Pancreas (tissue), 10 donors: ENCODE measurements at places on chromosomes 2 and 18. TPM values are rescaled to one million over a fixed set of nuclear protein-coding genes. Genes with fewer than 3 reads are reported as not detected.

Gene NYAP2
- 0.04 TPM for polyA plus RNA-seq

Gene AFF3
- polyA plus RNA-seq: 0.26 TPM

Gene KCTD1
- polyA plus RNA-seq: 4.3 TPM

Gene MAP2
- polyA plus RNA-seq: 6.9 TPM

Gene BCL11A
- polyA plus RNA-seq: 8.1 TPM

Gene SP5
- 0.96 TPM for polyA plus RNA-seq

Gene RAX
- polyA plus RNA-seq: not detected

Gene GTF2A1L
- polyA plus RNA-seq: 0.42 TPM

Gene PLEKHA3
- 1.2 TPM for polyA plus RNA-seq

Gene TMEM247
- not detected for polyA plus RNA-seq

Gene STPG4
- not detected for polyA plus RNA-seq

Gene SERPINB13
- not detected for polyA plus RNA-seq

Gene IL36RN
- polyA plus RNA-seq: not detected

Gene SPHKAP
- not detected for polyA plus RNA-seq

Gene CDCA7
- 0.19 TPM for polyA plus RNA-seq

Gene UGT1A3
- polyA plus RNA-seq: not detected

Gene DLX2
- not detected for polyA plus RNA-seq

Gene PROKR1
- 0.04 TPM for polyA plus RNA-seq

Gene VWC2L
- 0.12 TPM for polyA plus RNA-seq

Gene GULP1
- polyA plus RNA-seq: 5.4 TPM

Gene COL5A2
- 3.4 TPM for polyA plus RNA-seq

Gene MAP3K19
- polyA plus RNA-seq: not detected

Gene CDH7
- not detected for polyA plus RNA-seq

Gene RRM2
- polyA plus RNA-seq: 0.16 TPM

Gene DSG2
- polyA plus RNA-seq: 7.6 TPM

Gene VWA3B
- 0.07 TPM for polyA plus RNA-seq

Gene SERPINB3
- polyA plus RNA-seq: 0.07 TPM

Gene CYP27C1
- polyA plus RNA-seq: 0.02 TPM

Gene CFAP221
- 25.3 TPM for polyA plus RNA-seq

Gene SATB2
- polyA plus RNA-seq: 0.80 TPM

Gene PTPRN
- polyA plus RNA-seq: 58.3 TPM

Gene LRATD1
- 7.9 TPM for polyA plus RNA-seq

Gene REL
- polyA plus RNA-seq: 1.9 TPM

Gene FAM210A
- polyA plus RNA-seq: 2.4 TPM

Gene MORN2
- polyA plus RNA-seq: 22.2 TPM

Gene G6PC2
- 25.0 TPM for polyA plus RNA-seq

Gene DTYMK
- 11.0 TPM for polyA plus RNA-seq

Gene POTEE
- polyA plus RNA-seq: 0.02 TPM

Gene HRH4
- not detected for polyA plus RNA-seq

Gene GDF7
- 0.19 TPM for polyA plus RNA-seq

Gene KATNAL2
- 3.8 TPM for polyA plus RNA-seq

Gene CCT7
- polyA plus RNA-seq: 92.2 TPM

Gene C1QL2
- 0.07 TPM for polyA plus RNA-seq

Gene GALR1
- polyA plus RNA-seq: 0.16 TPM

Gene FAM98A
- 11.0 TPM for polyA plus RNA-seq

Gene KLHL30
- polyA plus RNA-seq: 0.08 TPM

Gene DPP4
- 1.3 TPM for polyA plus RNA-seq

Gene LOXL3
- 2.0 TPM for polyA plus RNA-seq

Gene PTH2R
- 0.49 TPM for polyA plus RNA-seq

Gene MYO7B
- 1.5 TPM for polyA plus RNA-seq

Gene CD8B
- 0.77 TPM for polyA plus RNA-seq

Gene PLEK
- 1.0 TPM for polyA plus RNA-seq

Gene DAW1
- polyA plus RNA-seq: not detected
